DMS53 (cell line): ENCODE measurements at places on chromosomes 11 and 22.

- no peak for DNase-seq
These were observed 105.0 kb upstream of the SESN3 start for GRCh38 chr11:95335989-95336388.

GRCh38 chr11:36253238-36253637 lies 36.0 kb downstream of the COMMD9 start:
- DNase-seq: peak; percentile 52

GRCh38 chr11:99418927-99419720 lies 398.4 kb downstream of the CNTN5 start:
- DNase-seq: peak; percentile 26

- DNase-seq: no peak
These were observed 15.0 kb downstream of the POGLUT3 start for GRCh38 chr11:108483163-108483562.

- DNase-seq: no peak
These were observed 33.5 kb upstream of the TOLLIP start for GRCh38 chr11:1342946-1343345.

- DNase-seq: no peak
These were observed 15.7 kb downstream of the DTX4 start for GRCh38 chr11:59187587-59187986.

DNA sequence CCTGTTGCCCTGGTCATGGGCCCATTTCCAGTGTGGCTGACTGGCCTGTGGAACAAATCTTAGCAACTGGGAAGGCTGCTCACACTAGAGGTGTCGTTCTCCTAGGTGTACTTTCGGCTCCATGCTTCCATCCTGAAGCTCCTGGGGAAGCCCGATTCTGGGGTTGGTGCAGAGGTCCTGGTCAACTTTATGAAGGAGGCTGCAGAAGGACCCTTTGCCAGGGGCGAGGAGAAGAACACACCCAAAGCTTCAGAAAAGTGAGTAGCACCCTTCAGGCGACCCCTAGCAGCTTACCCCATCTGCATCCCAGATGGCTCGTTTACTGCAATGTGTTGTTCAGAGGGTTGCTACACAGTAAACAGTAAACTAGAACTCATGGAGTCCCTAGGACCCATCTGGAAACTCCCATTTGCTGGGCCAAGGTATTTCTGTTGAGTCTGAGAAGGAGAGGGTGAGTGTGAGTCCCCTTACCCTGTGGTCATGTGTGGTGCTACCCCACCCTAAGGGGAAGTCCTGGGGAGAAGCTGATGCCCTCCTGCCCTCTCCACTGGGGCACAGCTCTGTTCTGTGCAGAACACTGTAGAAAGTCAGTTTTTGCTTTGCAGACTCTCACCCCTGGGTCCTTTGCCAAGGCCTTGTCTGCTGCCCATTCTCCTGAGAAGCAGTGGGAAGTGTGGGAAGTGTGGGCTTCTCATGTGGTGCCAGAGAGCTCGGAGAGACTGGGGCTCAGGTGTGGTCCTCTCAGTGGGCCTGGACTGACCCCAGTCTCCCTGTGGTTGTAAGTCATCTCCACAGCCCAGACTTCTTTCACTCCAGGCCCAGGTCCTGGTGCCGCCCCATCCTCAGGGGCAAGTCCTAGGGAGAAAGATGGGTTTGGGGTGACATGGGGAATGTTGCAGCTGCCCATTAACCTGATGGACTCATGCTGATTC lies 85.0 kb downstream of the CABIN1 start:
- DNase-seq: no peak

DNA sequence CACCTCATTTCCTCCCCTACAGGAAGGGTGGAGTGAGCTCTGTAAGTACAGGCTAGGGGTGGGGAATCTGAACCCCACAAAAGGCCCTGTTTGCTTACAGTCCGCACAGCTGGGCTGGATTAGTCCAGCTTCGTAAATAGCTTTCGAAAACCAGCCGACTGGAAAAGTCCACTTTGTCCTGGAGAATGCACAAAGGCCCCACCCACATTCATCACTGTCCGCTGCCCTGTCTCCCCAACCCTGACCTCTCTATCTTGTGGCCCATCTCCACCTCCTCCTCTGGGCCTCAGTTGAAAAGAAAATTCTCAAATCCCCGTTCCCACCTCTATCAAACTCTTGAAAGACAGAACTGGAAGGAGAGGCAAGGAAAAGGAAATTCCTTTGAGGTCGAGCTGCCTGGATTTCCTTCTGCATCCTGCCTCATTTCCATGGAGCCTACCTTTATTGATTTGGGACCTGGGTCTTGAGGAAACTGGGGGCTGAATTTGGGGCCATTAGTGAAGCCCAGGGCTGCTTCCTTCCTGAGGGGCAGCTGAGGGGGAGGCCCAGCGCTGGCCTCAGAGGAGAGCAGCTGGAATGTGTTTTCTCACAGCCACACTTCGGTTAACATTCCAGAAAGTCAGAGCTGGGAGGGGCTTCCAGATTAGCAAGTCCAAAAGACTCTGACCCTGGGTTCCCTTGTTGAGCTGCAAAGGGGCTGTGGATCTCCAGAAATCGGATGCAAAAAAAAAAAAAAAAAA lies 147.6 kb downstream of the FBXO7 start:
- no peak for DNase-seq

DNA sequence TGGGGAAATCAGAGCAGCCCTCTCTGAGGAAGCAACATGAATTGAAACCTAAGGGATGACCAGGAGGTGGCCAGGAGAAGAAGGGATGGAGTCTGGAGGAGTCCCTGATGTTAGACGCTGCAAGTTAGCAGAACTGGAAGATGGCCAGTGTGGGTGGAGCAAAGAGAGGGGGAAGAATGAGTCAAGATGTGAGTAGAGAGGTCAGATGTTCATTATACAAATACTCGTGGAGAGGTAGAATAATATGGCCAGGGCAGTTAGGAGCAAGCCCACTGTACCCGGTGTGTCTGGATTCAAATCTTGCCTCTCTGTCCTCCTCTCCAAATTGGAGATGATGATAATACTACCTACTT lies 242.0 kb downstream of the TENM4 start:
- DNase-seq: peak; percentile 33

GRCh38 chr11:13205486-13205885 lies 72.1 kb upstream of the BMAL1 start:
- no peak for DNase-seq

DNA sequence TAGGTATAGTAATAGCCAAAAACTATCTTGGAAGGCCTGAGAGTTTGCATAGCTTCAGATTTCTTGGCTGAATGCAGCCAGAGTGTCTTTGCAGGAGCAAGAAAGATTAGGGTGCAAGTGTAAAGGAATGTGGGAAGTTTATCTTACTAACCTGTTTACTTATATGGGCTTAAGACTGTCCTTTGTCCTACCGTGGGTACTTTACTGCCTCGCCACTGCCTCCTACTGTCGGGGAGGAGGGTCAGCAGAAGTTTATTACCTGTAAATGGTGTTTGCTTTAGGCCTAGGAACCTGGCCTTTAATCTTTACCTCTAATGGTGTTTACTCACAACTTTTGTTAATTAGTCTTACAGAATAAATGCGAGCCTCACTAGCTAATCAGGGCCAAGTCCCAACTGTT lies 633.8 kb downstream of the DLG2 start:
- DNase-seq: peak; percentile 56

DNA sequence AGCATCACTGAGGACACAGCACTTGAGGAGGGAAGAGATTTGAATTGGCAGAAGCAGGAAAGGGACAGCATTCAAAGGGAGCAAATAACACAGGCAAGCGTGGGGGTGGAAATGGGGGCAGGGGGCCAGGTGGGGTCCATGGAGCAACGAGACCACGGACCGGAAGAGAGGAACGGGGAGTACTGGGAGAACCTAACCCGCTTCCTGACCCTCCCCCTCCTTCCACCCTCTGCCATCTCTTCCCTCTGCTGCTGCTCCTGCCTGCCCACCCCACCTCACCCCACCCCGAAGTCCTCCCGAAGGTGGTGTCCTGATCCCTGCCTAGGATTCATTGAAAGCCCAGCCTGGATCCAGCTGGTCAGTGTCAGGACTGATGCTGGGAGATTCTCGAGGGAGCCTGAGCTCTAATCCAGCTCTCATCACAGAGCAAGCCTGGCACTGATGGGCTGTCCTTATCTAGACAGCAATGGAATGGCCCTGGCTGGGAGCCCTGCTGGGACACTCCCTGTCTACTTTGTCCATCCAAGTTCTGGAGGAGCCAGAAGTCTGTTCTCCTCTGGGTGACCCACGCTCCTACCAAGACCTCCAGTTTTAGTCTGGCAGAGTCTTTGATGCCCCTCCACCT lies 105.0 kb downstream of the TRIM29 start:
- no peak for DNase-seq

DNA sequence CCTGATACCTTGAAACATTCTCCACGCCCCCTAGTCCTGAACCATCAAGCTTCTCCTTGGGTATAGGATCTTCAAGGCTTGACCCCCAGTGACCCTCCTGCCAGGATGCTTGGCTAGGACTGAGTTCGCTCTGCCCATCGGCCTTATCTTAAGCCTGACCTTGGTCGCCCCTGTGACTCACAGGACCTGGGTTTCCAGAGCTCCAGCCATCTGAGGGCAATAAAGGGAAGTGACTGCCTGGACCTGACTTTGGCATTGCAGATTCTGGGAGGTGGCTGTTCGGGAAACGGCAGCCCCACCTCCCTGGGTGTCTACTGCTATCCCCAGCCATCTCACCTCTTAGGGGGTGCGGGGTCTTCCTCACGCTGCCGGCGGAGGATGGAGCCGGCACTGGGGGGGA lies 15.4 kb downstream of the CARD10 start:
- DNase-seq: no peak

GRCh38 chr22:35390933-35391332 lies 9.0 kb upstream of the MCM5 start:
- no peak for DNase-seq

GRCh38 chr11:33016654-33017053 lies 976 bp downstream of the DEPDC7 start:
- DNase-seq: no peak

DNA sequence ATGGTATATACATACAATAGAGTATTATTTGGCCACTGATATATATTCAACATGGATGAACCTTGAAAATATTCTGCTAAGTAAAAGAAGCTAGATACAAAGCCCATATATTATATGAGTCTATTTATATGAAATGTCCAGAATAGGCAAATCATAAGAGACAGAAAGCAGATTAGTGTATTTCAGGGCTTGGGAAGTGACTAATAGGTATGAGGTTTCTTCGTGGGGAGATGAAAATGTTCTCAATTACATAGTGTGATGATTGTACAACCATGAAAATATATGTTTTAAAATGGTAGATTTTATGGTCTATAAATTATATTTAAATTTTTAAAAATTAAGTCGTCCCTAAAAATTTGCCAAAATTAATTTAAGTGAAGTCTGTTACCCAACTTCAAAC lies 92.2 kb downstream of the STK33 start:
- DNase-seq: no peak

DNA sequence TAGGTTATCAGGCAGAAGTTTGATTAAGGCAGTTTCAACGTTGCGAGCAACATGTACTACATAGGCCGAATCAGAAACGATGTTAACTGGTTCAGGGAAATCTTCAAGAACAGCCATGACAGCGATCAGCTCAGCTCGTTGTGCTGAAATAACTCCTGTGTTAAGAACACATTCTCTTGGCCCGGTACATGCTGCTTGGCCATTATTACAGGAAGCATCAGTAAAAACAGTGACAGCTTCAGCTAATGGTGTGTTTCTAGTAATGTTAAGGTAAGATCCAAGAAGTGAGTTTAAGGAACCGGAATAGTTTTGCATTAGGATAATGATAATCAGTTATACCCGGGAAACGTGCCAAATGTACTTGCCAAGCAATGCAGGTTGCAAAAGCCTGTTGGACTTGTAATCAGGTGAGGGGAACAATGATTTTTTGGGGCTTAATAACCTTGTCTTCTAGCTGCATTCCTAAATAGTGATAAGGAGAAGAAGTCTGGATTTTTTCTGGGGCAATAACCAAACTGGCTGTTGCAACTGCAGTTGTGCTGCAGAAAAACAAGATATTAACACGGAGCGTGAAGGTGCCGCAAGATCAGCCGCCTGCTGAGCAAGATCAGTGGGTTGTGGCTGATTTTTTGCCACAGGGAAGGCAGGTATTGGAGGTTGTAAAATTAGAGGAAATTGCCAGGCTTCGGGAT lies 14.3 kb downstream of the OR52K1 start:
- DNase-seq: no peak

DNA sequence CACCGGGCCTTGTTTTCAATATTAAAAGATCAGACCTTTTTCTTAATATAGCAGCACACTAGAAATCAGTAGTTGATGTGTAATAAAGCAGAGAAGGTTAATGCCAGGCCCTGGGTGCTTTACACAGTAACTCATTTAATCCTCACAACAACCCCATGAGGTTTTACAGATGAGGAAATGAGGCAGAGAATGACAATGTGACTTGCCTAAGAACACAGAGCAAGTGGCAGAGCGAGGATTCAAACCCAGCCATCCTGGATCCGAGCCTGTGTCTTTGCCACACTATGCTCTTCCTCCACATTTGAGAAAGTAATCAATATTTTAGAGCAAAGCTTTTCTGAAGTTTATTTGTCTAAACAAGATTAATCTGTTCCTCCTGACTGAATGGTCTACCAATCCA lies 7.2 kb downstream of the JAML start:
- DNase-seq: no peak

GRCh38 chr11:105490333-105490732 lies 119.5 kb upstream of the GRIA4 start:
- no peak for DNase-seq

DNA sequence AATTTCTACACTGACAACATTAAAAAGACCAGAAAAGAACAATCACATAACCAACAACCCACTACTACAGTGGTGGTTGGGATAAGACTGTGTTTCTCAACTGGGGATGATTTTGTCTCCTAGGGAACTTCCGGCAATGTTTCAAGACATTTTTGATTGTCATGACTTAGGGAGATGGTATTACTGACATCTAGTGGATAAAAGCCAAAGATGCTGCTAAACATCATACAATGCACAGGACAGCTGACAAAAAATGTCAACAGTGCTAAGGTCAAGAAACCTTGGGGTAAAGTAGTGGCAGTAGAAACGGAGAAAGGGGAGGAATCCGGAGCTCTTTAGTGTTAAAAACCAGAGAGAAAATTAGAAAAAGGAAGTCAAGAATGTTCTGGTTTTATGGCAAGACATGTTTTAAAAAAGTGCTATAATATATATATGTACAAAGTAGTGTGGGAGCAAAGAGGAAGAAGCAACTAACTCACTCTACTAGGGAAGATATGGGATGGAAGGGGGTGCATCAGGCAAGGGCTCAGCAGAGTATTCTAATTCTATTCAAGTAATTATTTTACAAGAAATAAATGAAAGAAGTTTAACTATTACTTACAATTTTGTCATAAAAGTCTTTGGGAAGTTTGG lies 37.2 kb downstream of the CKAP5 start:
- DNase-seq: peak; percentile 43

DNA sequence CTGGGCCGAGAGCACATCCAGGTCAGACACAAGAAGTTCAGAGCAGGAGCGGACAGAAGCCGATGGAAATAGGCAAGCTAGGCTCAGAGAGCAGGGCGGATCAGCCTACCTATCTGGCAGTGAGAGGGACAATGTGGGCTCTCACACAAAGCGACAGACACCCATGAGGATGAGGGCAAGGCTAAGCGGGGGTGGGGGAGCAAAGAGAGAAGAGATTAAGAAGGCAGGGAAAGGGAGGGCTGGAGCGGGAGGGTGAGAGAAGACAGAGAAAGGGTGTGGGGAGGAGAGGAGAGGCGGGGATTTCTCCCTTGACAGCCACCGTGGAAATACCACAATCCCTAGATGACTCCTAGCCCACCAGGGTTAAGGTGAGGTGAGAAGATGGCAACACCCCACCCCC lies 57.9 kb downstream of the BUD13 start:
- no peak for DNase-seq
